ENCODE measurements at places on chromosomes 16 and 17.
A peak's percentile ranks its signal among the peaks of the same experiment; 100 is the strongest.

DNA sequence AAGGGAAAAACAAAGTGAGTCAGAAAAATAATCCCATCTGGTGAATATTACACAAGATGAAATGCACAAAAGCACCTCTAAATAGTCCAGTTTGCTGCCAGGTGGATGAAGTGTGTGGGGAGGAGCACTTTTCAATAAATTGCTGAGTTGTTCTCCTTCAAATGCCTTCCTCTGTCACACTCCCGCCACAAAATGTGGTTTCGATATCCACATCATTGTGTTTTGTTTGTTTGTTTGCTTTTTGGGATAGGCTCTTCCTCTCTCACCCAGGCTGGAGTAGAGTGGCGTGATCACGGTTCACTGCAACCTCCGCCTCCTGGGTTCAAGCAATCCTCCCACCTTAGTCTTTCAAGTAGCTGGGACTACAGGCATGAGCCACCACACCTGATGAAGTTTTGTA lies 24.6 kb upstream of the SHISA9 start:
- no peak for DNase-seq

- peak; percentile 4 for DNase-seq
Observed at GRCh38 chr17:6392609-6393350, 42.1 kb downstream of the AIPL1 start.

DNA sequence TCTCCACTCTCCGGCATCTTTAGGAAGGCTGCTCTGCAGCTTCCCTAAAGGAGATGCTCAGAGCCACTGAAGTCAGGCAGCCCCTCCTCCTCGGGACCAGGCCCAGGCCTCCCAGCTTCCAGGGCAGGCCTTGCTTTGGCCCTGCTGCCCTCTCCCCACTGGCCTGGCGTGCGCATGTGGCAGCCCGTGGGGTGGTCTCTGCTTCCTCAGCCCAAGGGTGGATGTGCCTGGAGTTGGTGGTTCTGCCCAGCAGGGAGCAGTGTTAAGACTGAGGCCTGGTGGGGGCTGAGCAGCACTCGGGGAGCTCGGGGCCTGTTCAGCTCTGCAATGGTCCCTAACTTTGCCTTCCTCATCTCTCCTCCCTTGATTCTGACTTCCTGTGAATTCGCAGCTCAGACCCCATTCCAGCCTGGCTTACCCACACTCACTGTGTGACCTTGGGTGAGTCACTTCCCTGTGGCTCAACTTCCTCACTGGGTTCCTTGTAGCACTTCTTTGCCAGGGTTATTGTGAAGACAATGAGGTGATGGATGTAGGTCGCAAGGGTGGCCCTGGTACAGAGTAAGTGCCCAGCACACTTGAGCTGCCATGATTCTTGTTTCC lies 63.2 kb downstream of the NKD1 start:
- DNase-seq = no peak

DNA sequence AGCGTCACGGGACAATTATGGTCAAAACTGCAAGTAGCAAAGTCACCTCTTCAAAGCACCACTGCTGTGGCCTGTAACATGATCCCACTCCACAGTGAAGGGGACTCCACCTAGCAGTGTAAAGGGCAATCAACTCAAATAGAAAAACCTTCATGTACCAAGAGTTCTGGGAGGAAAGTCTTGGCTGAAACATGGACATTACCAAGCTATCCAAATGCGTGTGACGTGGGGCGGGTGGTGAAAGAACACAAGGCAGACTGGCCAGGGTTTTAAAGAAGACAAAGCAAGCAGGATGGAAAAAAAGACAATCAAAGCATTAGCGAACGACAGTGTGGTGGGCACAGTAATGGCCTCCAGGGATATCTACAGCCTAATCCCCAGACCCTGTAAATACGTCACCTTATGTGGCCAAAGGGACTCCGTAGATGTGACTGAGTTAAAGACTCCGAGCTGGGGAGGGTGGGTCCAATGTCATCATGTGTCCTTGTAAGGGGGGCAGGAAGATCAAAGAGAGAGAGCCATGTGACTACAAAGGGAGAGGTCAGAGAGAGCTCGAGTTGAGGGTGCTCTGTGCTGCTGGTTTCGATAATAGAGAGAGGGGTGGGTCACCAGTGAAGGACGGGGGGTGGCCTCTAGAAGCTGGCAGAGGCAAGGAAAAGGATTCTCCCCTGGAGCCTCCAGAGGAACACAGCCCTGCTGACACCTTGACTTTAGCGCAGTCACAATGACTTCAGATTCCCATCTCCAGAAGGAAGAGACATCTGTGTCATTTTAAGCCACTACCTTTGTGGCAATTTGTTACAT lies 6.0 kb downstream of the HSDL1 start:
- DNase-seq = no peak

DNA sequence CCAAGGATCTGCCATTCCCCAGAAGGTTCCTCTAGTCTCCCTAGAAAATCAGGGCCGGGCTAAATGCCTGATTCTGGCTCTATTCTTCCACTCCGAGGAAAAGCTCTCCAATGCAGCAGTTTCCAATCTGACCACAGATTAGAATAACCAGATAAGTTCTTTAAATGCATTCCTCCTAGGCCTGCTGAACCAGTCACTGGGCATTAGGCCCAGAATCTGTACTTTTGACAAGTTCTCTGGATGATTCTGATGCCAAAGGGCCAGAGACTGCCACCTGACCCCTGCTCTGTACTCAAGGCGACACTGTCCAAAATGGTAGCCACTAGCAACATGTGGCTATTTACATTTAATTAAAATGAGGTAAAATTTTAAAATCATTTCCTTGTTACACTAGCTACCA lies 22.3 kb downstream of the MAP3K14 start:
- no peak for DNase-seq

Measured in NCI-H446 (cell line).